ENCODE measurements at places on chromosomes 2 and 18.

DNA sequence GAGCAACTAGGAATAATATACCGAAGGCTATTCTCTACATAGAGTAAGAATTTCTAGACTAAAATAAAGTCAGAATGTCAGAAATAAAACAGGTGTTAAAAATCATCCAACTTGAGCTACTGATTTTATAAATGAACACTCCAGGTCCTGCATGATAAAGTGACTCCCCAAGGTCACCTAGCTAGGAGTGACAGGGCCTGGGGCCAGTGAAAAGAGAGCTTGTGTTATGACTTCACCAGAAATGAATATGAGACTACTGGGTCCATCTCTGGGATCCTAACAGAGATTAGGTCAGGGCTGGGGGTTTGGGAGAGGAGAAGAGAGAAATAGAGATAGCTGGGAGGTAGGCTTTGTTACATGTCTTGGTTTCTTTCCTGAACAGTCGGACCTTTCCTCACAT lies 89.7 kb upstream of the CYP1B1 start:
- no peak for DNase-seq

GRCh38 chr2:227592694-227593387 lies 5.9 kb upstream of the SCYGR2 start:
- DNase-seq: no peak

- no peak for DNase-seq
Observed at GRCh38 chr2:189124175-189124574, 55.4 kb downstream of the COL5A2 start.

DNA sequence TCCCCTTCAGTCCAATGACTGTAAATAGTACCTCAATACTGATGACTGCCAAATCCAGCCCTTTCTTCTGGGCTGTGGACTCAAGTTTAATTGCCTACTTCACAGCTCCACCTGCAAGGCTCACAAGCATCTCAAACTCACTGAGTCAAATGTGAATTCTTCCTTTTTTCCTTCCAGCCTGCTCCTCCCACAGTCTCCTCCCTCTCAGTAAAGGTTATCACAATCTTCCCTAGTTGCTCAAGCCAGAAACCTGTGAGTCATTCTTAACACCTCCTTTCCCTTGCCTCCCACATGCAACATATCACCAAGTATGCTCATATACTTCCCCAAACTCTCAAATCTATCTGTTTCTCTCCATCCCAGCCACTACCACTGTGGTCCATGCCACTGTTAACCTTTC lies 3.7 kb upstream of the MFSD6 start:
- DNase-seq: no peak

GRCh38 chr18:424071-424661 lies 76.3 kb downstream of the COLEC12 start:
- DNase-seq: no peak

- DNase-seq: no peak
Observed at GRCh38 chr2:190657474-190658255, 8.8 kb downstream of the NAB1 start.

GRCh38 chr2:102834523-102835273 lies 72.9 kb downstream of the TMEM182 start:
- no peak for DNase-seq

DNA sequence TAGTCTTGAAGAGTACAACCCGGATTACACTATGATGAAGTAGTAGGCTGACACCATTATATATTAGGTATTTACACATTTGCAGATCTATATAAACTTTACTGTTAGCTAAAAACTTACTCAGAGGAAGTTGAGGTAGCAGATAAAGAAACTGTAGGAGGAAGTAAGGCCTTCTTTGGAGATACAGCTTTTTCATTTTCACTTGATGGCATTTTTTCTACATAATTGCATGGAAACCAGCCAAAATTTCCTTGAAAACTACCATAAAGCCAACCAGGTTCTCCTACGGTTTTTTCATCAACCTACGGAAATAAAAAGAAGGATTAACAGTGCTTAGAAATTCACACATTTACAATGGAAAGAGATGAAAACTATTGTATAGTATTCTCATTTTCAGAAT lies 86.6 kb downstream of the FAM228A start:
- DNase-seq: no peak

GRCh38 chr2:200089756-200090109 lies 134.4 kb downstream of the MAIP1 start:
- DNase-seq: no peak

- DNase-seq: no peak
Observed at GRCh38 chr2:193315428-193316091, 1120.8 kb upstream of the TMEFF2 start.

GRCh38 chr2:7595206-7595605 lies 678.0 kb downstream of the RNF144A start:
- no peak for DNase-seq

DNA sequence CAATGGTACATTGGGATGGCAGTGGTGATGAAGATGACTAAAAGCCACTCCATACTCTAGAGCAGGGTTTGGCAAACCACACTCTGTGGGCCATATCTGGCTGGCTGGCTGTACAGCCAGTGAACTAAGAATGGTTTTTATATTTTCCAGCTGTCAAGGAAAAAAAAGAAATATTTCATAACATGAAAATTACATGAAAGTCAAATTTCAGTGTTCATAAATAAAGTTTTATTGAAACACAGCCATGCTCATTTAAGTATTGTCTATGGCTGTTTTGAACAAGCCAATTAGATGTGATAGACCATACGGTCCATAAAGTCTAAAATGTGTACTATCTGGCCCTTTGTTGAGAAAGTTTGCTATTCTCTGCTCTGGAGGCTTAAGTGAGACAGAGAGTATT lies 1.5 kb downstream of the TTC21B start:
- no peak for DNase-seq

GRCh38 chr2:222436040-222436413 lies 11.7 kb downstream of the SGPP2 start:
- no peak for DNase-seq

GRCh38 chr18:42048158-42048557 lies 93.1 kb downstream of the PIK3C3 start:
- DNase-seq: peak; percentile 89

DNA sequence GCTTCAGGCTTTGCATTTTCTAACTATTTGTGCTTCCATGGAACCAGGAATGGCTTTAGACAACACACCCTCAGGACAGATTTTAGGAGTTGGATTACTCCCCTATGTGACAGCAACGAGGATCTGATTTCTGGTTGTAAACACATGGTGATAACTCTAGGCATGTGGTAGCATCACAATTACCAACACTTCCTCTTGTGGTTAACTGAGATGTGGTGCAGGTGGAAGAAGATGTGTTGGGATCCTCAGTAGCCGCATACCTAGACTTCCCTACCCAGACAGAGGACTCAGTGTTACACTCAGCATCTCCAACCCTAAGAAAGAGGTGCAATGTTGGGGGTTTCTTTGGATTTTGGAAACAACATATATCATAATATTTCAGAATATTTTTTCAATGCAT lies 234.8 kb downstream of the DOK6 start:
- DNase-seq: no peak

DNA sequence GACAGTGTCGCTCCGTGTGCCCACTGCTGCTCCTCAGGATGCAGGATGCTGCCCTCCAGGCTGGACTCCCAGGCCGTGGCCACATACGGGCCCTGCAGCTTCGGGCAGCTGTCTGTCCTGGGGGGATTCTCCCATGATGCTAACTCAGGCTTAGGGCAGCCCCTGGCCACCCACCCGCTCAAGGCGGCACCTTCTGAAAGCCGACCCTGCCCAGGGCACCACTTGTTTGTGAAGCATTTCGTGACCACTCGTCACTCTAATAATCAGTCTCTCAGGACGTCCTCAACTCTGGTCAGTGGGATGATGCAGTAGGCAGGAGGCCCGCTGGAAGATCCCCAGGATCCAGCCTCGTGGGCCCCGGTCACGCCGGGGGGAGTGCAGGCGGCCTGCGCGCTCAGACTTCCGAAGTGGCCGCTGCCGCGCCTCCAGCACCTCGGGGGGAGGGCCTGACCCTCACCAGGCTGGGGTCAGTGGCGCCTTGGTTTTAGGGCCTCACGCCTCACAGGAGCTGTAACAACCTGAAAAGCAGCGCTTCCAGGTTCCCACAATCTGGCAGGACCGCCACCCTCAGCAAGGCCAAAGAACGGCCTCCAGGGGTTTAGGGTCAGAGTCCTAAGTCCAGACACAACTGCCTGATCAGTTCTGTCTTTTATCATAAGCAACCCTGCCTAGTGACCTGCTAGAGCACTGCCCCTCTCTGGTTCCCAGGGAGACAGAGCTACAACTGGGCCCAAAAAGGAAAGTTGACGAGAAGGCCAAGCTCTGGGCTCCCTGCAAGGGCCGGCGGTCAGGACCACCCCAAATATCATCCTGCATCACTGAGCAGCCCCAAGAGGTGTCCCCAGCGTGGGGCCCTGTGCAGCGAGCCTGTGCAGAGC lies 53.0 kb downstream of the EIPR1 start:
- DNase-seq: no peak

- DNase-seq: no peak
Observed at GRCh38 chr18:24593886-24594285, 133.4 kb downstream of the HRH4 start.

DNA sequence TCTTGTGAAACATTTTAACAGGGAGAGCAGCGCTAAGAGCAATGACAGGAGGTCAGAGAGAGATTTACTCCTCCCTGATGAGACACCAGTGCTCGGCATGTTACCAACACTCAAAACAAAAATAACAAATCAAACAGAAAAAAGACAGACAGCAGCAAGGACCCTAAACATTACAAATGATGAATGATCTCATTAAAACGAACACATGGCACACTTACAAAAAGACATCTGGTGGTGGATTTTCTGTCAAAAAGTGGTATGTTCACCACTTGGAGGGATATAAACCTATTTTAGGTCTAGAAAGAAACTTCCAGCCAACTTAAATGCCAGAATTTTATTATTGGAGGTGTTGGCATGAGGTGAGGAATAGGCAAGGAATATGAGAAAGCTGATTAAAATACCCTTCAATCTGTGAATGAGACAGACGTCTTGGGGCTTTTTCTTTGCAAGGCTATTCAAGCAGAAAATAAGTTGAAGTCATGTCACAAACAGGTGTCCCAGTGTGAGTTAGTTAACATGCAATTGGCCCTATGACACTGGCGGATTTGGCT lies 112.8 kb downstream of the PRELID3A start:
- no peak for DNase-seq

- DNase-seq: no peak
Observed at GRCh38 chr2:23434721-23435121, 49.7 kb downstream of the KLHL29 start.

GRCh38 chr2:107323946-107324565 lies 438.1 kb upstream of the ST6GAL2 start:
- DNase-seq: no peak

GRCh38 chr2:100285691-100286090 lies 36.6 kb downstream of the LONRF2 start:
- DNase-seq: no peak

GRCh38 chr18:59279722-59280121 lies 6.5 kb upstream of the RAX start:
- no peak for DNase-seq

GRCh38 chr18:66264130-66264529 lies 339.8 kb downstream of the CDH19 start:
- no peak for DNase-seq

DNA sequence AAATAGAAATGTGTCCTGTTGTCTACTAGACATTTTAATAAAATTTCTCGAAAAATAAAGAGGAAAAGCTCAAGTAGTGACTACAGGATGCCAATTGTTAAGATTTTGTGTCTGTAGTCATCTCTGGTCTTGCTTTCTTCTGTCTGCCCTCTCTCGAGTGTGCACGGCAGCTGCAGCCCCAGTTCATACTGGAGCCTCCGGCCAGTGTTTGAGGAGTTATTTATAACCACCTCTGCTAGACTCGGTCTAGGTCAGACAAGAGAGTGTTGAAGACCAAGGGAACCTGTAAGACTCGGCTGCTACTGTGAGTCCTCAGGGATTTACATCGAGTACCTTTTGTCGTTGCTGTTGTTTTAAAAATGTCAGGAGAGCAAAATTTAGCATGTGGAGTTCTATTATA lies 810.1 kb upstream of the POU3F3 start:
- no peak for DNase-seq

DNA sequence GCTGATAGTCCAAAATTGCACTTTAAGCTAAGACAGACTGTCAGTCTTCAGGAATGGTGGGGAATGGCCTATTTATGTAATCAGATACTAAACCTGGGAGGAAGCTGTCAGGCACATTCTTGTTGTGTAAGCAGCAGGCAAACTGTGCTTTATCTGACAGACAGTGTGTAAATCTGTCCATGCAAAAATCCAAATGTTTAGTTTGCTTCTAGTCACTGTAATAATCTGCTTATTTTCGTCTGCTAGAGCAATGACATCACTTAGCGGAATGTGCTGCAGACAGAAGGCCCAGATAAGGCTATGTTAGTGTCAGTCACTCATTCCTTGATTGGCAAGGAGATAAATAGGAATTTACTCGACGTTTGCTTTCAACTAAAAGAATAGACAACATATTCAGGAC lies 263.5 kb downstream of the ZNF407 start:
- no peak for DNase-seq

DNA sequence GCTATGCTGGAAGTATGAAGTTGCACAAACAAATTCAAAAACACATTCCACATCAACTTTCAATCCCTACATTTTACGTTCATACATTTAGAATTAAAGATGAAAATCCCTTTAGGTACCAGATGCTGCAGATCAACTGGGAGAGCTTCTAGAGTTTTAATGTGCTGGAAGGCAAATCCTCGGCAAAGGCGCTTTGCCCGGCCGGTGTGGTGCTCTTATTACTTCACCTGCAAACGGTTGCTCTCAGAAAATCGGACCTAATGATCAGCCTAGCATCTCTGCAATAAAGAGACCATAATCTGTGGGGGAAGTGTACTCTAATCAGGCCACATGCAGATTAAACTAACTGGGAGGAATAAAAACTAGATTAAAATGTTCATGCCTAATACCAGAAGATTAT lies 513.8 kb downstream of the ZEB2 start:
- no peak for DNase-seq

DNA sequence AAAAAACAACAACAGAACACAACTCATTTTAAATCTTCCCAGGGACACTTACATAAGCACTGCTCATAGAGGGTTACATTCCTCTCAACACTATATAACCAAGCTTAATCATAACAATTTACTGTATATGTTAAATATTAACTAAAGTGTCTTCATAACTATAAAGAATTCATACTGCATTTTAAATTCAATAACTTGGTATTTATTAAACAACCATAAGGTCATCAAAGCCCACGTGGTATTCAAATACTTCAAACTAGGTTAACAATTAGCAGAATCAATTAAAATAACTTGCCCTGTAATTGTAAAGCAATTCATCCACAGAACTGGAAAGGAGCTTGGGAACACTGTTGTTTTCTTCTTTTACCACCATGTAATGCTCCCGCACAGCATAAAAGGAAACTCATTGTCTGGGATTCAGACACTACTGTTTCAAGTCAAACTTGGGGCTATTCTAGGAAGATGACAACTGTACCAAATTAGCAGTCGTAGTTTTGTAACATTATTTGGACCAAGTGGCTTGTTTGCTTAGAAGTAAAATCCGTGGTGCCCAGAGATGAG lies 10.4 kb downstream of the GAREM1 start:
- no peak for DNase-seq
